ENCODE measurements at places on chromosomes 6 and 20.

- H3K27me3 ChIP-seq, result peaks cover 71% of the 10 kb centered on the region
- H3K36me3 ChIP-seq, result no peaks in the 10 kb centered on the region
- H3K4me1 ChIP-seq, result peaks cover 6% of the 10 kb centered on the region
- H3K27ac ChIP-seq, result no peak within 1 kb of the TSS
- DNase-seq, result no peak
Observed at GRCh38 chr6:35213824-35214756, at the start of gene SCUBE3. Gene SCUBE3 (plus strand): TSS chr6:35213956. CDS start chr6:35214419, 463 bp downstream.

DNA sequence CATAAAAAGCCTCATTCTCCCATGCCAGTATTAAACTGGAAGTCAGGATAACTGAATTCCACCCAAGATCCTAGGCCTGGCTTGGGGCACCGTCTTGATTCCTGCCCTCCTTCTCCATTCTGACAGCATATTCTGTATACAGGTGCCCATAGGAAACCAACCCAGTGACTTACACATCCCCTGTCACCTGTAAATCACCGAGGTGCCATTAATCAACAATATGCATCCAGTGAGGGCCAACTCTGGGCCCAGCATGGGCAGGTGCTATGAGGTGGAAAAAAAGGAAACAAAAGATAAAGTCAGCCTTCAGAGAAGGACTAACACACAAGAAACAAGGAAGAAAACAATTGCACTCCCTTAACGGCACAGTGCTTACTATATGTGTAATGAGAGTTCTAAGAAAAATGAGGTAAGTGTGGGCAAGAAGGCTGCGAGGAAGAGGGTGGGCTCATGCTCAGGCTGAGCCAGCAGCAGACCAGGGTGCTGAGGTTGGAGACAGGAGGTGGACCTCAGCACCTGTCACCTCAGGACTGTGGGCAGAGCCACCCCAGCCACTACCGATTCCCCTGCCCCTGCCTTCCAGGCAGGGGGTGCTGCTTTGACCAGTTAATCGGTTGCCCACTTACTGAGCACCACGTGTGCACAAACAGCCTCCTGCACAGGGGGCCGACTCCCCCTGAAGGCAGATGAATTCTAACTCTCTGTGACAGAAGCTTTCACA, 105.9 kb downstream of the TRERF1 start:
- peak overlapping the region; percentile 93 for H3K27ac ChIP-seq
- peaks cover 66% of the 10 kb centered on the region for H3K36me3 ChIP-seq
- H3K4me1 ChIP-seq, result peaks cover 93% of the 10 kb centered on the region
- H3K4me3 ChIP-seq, result peak overlapping the region; percentile 69
- H3K27me3 ChIP-seq, result no peaks in the 10 kb centered on the region

DNA sequence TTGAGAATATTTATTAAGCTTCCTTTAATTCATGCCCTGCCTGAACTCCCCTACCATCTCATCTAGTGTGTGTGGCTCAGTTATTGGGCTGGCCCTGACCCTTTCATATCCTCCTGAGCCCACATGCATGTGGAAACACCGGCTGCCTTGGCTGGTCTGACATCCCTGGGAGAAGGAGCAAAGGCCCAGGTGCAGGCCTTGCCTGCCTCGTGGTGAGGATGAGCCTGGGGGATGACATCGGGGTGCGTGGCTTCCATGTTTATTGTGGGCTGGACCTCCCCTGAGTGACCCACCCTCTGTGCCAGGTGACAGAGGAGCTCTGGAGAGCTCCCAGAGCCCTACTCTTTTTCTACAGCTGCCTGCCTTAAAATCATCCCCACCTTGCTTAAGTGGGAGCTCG, 69.1 kb downstream of the FOXA2 start:
- H3K4me3 ChIP-seq, result no peak overlapping the region
- no peak for DNase-seq
- no peaks in the 10 kb centered on the region for H3K36me3 ChIP-seq
- no peaks in the 10 kb centered on the region for H3K27me3 ChIP-seq

DNA sequence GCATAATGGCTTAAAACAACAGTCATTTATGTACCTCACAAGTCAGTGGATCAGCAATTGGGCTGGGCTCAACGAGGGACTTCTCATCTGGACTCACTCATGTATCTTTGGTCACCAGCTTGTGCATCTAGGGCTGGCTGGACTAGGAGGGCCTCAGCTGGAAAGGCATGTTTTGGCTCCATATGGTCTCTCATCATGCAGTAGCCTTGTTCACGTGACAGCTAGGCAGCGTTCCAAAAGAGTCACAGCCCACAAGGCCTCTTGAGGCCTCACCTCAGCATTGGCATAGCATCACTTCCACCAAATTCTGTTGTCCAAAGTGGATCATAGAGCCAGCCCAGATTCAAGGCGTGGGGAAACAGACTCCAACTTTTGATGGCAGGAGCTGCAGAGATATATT, 110.1 kb downstream of the MAFB start:
- peaks cover 6% of the 10 kb centered on the region for H3K27me3 ChIP-seq
- no peak overlapping the region for H3K4me3 ChIP-seq

DNA sequence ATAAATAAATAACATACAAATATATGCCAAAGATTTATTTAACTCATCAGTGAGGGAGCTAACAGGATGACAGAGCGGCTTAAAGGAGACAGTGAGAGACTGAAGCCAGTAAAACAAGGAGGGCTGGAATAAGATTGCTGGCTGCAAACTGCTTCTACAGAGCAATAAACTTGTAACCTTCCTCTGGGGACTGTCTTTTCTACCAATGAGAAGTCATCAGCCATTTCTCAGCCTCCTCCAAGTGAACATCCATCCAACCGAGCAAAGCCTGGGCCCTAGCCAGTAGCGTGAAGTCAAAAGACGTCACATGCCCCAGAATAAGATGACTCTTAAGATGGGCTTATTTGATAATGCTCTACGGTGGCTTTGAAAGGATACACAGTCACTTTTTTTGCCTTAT, 42.5 kb downstream of the CPXM1 start:
- no peaks in the 10 kb centered on the region for H3K36me3 ChIP-seq
- no peak overlapping the region for H3K4me3 ChIP-seq
- H3K27ac ChIP-seq, result no peak overlapping the region
- peaks cover 48% of the 10 kb centered on the region for H3K27me3 ChIP-seq
- no peak for DNase-seq

DNA sequence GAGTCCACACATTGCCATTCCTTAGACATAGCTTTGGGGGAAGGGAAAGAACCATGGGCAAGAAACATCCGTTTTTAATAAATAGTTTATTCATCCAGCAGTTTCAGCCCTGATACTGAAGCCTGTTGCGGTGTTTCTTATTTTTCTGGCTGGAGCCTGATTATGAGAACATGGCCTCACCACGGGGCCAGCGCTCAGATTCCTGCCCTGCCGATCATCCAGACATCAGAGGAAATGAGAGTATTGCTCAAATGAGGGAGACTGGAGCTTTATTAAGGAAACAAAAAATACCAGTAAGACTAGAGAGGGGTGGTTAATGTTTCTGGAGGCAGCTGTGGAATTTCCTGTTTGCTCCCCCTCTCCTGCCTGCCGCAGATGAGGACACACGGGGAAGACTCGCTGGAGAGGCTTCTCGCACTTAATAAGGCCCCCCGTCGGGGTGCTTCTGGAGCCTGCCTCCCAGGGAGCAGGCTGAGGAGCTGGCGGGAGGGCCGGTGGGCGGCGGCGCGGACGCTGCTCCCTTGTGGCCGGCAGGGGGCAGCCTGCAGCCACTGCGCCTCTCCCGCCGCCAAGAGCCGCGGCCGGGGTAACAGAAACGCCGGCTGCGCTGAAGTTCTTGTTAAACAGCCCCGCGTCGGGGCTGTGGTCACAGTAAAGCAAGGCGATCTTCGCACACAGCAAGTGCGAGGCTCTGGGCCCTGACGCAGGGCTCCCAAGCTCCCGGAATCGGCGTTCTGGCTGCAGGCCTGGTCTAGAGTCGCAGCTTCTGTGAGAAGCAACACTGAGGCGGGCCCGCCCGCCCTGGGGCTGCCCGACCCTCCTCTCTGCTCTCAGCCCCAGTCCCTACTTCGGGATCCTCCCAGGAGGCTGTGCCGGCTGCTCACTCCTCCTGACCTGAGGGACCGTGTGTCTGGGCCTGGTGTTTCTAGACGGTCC, 17.5 kb downstream of the LEMD2 start:
- H3K36me3 ChIP-seq, result peaks cover 23% of the 10 kb centered on the region
- H3K27me3 ChIP-seq, result peaks cover 10% of the 10 kb centered on the region
- no peak overlapping the region for H3K4me3 ChIP-seq
- peaks cover 12% of the 10 kb centered on the region for H3K4me1 ChIP-seq
- no peak overlapping the region for H3K27ac ChIP-seq

DNA sequence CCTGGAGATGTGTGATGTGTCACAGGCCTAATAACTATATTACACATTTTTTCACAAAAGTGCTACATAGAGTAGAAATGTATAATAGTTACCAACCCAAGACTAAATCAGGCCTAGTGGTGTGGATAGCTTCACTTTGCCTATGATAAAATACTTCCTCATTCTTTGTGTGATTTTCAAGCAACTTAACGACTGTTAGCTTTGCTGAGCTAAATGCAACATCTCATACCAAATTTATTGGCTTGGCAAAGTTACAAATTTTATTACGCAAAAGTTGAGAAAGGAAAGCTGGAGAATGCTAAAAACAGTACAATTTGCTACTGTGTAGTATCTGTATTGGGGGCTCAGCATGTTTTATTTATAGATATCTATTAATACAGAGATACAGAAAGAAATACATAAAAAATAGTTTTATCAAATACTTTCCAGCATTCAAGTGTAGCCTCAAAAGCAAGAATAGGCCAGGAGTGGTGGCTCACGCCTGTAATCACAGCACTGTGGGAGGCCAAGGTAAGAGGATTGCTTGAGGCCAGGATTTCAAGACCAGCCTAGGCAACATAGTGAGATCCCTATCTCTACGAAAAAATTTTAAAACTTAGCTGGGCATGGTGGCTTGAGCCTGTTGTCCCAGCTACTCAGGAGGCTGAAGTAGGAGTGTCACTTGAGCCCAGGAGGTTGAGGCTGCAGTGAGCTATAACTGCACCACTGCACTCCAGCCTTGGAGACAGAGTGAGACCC, 3.6 kb upstream of the EDN1 start:
- no peak overlapping the region for H3K27ac ChIP-seq
- peaks cover 61% of the 10 kb centered on the region for H3K27me3 ChIP-seq
- DNase-seq, result no peak
- H3K4me3 ChIP-seq, result no peak overlapping the region
- peaks cover 14% of the 10 kb centered on the region for H3K4me1 ChIP-seq

DNA sequence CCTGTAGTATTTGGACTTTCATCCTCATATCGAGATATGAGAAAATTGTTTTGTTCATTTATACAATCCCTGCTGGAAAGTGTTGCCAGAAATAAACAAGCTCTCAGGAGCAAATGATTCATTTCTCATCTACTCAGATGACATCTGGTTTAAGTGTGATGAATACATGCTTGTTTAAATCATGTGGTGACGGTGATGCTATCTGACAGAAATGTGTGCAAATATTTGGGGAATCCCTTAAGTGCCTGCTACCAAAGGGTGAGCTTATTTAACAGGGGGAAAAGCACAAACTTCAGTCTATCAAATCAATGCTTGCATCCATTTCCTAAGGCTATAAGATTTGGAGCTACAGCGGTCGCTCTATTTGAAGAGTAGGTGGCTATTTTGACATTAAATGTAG, 368.3 kb upstream of the SASH1 start:
- H3K4me3 ChIP-seq, result no peak overlapping the region
- no peak for DNase-seq
- H3K27ac ChIP-seq, result no peak overlapping the region
- H3K4me1 ChIP-seq, result no peaks in the 10 kb centered on the region
- no peaks in the 10 kb centered on the region for H3K36me3 ChIP-seq

GRCh38 chr6:108027056-108027455, 47.5 kb downstream of the OSTM1 start:
- H3K36me3 ChIP-seq, result no peaks in the 10 kb centered on the region
- no peak overlapping the region for H3K27ac ChIP-seq
- DNase-seq, result no peak

GRCh38 chr20:52191916-52192718, 538 bp upstream of the ZFP64 start:
- H3K4me1 ChIP-seq, result peaks cover 18% of the 10 kb centered on the region
- H3K27ac ChIP-seq, result peak overlapping the region; percentile 78
- peak; percentile 64 for DNase-seq
- H3K27me3 ChIP-seq, result no peaks in the 10 kb centered on the region

- H3K27ac ChIP-seq, result no peak overlapping the region
- no peak overlapping the region for H3K4me3 ChIP-seq
- peaks cover 13% of the 10 kb centered on the region for H3K36me3 ChIP-seq
- no peaks in the 10 kb centered on the region for H3K27me3 ChIP-seq
- no peak for DNase-seq
Observed at GRCh38 chr6:15496345-15497131, 166.3 kb downstream of the DTNBP1 start.

DNA sequence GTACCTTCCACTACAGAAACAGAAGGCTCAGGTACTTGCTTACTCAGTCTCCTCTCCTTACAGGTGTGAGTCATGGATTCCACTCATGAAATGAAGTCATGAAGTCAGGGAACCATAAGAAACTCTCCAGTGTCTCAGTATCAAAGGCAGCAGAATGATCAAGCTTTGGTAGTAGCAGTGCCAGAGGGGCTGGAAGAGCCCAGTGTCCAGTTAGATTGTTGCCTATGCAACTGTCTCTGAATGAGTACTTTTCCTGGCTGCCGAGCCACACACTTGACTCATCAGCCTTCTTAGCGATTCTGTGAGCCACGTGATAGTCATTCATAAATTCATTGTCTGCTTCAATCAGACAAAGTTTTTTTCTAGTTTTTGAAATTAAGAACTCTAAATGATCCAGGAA, 52.2 kb upstream of the DTNBP1 start:
- peaks cover 11% of the 10 kb centered on the region for H3K27me3 ChIP-seq
- no peaks in the 10 kb centered on the region for H3K36me3 ChIP-seq
- no peak for DNase-seq
- no peak overlapping the region for H3K4me3 ChIP-seq
- H3K4me1 ChIP-seq, result peaks cover 7% of the 10 kb centered on the region
- no peak overlapping the region for H3K27ac ChIP-seq

DNA sequence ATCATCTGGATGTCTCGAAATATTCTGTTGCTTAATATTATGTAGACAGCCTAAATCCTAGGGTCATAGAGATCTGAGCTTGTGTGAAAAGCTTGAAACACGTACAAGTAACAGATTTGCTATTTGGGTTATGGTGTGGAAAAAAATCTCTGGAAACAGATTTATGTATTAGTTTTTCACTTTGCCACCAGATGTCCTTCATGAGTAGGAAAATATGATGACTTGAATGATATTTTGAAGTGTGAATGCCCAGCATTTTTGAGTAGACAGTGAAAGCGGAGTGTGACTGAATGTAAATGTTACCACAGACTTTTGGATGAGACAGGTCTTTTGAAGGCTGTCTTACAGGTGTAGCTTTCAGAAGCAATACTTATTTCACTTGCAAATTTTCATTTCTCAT, 4.2 kb upstream of the BMP6 start:
- H3K4me3 ChIP-seq, result no peak overlapping the region
- H3K27me3 ChIP-seq, result peaks cover 62% of the 10 kb centered on the region
- DNase-seq, result no peak
- no peaks in the 10 kb centered on the region for H3K36me3 ChIP-seq
- peaks cover 7% of the 10 kb centered on the region for H3K4me1 ChIP-seq

- H3K27ac ChIP-seq, result no peak overlapping the region
- no peak for DNase-seq
- peaks cover 3% of the 10 kb centered on the region for H3K27me3 ChIP-seq
- H3K4me1 ChIP-seq, result no peaks in the 10 kb centered on the region
- no peaks in the 10 kb centered on the region for H3K36me3 ChIP-seq
Observed at GRCh38 chr6:117919775-117920729, 13.0 kb downstream of the SLC35F1 start.

GRCh38 chr6:32439602-32440214, at the start of gene HLA-DRA:
Gene HLA-DRA (plus strand): TSS chr6:32439887. CDS start chr6:32439951, 64 bp downstream.
- peaks cover 60% of the 10 kb centered on the region for H3K4me1 ChIP-seq
- no peaks in the 10 kb centered on the region for H3K27me3 ChIP-seq
- H3K4me3 ChIP-seq, result peak within 1 kb of the TSS; percentile 99
- H3K27ac ChIP-seq, result peak within 1 kb of the TSS; percentile 97

Data from activated CD8-positive, alpha-beta memory T cell treated with anti-CD3 and anti-CD28 coated beads, Interleukin-2, amount 10 ng/mL, durations not matched to agents 7 days and 5 days (primary cell).